ENCODE measurements at places on chromosomes 2 and 18.

- no peak for DNase-seq
These were observed 1074.4 kb upstream of the GYPC start for GRCh38 chr2:125581557-125581956.

GRCh38 chr2:200406379-200406778, 99.9 kb downstream of the SPATS2L start:
- DNase-seq, result no peak

GRCh38 chr18:4603955-4604354, 148.8 kb upstream of the DLGAP1 start:
- no peak for DNase-seq

DNA sequence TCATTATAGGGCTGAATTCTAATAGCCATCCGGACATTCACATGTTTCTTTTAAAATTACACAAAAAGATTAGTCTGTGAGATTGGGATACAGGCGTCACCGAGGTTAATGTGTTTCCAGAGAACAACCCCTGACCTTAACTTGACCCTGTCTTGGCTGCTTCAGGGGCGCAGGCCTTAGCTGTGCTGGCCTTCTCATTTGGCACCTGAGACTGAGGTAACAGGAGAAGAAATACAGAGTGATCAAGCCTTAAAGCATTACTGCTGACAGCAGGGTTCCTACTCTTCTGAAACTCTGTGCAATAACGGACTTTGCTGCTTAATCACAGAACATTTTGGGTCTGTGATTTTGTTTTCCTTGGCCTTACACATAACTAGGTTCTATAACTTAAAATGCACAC, 92.6 kb downstream of the RAPH1 start:
- no peak for DNase-seq

DNA sequence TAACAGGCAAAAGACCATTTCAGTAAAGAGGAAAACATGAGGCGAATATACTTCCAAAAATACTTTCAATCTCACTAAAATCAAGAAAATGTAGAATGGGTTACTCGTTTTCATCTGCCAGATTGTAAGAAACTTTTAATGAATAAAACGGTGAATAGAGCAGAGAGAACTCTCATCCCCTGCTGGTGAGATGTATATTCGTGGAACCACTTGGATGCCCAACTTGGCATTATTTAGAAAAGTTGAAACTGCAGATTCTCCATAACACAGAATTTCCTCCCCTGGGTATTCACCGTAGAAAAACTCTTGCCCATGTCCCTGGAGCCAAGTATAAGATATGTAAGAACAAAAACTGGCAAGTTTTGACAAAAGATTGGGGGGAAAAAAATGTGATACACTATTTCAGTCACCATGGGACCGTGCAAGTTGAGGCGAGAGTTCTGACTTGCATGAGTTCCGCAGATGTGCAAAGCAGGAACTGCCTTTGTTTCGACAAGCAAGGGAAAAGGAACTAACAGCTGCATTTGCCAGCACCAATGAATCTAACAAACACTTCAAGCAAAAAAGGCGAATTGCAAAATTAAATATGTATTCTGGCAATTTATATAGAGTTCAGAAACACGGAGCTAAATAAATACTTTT, 14.8 kb downstream of the TIMM21 start:
- no peak for DNase-seq
